ENCODE measurements at places on chromosomes 1 and 21.

DNA sequence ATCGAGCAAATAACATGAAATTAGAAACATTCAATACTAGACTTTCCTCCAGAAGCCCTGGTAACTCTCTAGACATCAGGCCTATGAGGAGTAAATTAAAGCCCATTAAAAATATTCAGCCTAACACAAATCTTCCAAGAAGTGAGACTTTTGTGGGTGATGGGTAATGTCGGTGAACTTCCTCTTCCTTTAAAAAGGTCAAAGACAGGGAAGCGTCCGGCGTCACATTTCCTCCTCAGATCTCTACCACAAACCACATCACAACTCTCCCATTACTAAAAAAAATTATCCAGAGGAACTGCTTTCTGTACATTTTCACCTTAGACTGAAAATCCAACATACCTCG lies 1.4 kb downstream of the EIF4G3 start:
- DNase-seq: peak; percentile 25

- DNase-seq: no peak
These were observed 35.1 kb downstream of the DIRAS3 start for GRCh38 chr1:68015369-68015768.

DNA sequence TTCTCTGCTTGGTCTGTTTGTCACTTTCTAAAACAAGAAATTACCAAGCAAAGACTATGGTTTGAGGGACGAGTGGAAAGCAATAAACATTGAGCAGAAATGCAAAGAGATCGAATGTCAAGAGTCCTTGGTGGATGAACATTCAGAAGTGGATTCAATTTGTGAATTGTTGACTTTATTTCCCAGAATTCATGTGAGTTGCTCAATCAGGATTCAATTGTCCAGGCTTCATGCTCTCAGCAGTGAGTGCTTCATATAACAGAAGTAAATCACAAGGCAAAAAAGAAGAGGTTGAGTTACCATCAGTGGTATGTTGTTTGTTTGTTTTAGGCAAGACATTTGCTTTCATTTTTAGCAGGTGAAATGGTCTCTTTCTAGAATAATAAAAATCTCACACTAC lies 31.9 kb downstream of the NGF start:
- peak; percentile 87 for DNase-seq

DNA sequence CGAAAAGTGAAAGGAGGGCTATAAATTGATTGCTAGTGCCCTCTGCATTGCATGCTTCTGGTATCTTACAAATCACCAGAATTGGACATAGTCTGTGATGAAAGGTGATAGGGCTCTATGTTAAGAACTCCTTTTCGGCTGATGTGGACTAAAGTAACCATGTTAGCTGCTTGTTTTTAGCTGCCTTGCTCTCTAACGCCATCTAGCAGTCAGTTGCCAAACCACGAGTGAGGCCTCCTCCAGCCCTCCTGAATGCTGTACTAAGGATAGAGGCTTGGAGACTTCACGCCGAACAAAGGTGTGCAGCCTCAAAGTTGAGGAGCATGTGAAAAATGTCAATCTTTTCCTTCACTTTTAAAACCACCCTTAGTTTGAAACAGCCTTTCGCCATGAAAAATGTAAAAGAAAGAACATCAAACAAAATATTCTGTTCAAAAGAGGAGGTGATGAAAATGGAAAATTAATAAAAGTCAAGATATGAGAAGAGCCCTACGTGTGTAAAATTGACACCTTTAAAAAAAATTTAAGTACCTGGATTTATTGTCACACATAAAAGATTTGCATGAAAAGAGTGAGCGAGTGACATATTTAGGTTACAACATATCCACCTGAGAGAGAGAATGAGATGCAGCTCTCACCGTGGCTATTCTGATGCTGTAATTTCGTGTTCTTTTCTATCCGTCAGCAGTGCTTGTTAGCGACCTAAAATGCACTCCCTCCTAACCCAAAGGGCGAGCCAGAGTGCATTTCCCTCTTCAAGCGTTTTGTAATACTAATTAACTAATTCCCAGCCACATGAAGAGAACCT lies 8.1 kb downstream of the LRRC53 start:
- DNase-seq: peak; percentile 90

- no peak for DNase-seq
These were observed 20.9 kb downstream of the CSTB start for GRCh38 chr21:43754948-43755781.

- no peak for DNase-seq
These were observed 407.6 kb upstream of the DEPDC1 start for GRCh38 chr1:68904477-68904876.

DNA sequence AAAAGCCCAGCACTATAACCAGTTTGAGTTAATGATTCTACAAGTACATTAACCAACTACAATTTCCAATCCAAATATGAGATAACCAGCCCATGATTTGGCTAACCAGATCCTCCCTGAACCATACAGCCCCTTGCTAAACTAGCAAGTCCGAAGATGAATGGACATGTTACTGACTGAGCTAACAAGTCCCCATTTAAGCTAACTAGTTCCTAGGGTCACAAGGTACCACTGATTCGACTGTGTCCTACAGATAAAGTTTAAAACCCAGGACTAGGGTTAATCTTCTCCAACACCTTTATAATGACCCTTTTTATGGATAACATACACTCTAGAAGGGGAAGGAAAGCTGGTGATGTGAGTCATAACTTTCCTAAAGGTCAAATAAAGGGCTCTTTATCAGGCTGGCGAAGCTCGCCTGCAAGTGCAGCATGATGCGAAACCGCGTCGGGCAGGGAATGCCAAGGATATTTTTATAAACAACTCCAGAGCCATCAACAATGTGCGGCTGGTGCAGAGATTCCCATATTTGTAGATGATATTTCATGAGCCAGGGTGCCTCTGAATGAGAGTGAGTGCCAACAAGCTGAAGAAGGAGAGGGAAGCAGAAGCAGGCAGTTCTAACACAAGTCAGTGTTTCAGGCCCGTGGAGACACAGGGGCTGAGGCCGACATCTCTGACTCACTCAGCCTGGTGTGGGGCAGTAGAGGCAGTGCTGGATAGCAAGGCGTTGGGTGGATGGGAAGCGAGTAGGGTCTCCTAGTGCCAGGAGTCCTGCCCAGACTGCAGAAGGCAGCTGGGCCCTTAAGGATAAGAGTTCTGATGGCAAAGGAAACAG lies 75.6 kb upstream of the ROR1 start:
- no peak for DNase-seq

- DNase-seq: no peak
These were observed 36.4 kb upstream of the TRABD2B start for GRCh38 chr1:48033495-48034045.

GRCh38 chr1:158145173-158145719 lies 35.4 kb upstream of the CD1D start:
- no peak for DNase-seq

- peak; percentile 22 for DNase-seq
These were observed 47.5 kb upstream of the EEIG2 start for GRCh38 chr1:108512239-108513043.

DNA sequence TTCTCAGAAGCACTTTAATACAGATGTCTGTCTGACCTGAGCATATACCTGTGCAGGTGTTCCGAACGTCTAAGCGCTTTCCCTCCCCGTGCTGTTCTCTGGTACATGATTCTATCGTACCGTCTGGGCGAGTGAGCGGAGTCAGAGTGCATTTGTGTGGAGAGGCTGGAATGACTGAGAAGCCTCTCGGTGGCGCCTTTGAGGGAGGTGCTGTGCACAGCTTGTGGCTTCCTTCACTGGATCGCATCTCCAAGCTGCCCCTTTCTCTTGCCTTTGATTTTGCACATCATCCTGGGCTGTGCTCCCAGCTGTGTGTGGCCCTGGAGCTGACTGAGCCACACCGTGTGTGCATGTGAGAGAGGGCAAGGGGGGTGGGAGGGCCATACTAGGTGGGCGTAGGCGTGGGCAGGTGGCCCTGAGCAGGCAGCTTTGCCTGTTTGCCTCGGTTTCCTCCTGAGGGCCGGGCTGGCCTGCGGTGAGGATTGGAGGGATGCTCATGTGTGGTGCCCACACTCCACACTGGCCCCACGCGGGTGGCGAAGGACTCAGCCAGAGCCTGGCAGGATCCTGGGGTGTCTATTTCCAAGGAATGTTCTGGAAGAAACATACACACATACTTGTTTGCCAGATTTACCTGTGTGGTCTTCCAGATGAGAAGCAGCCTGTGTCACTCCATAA lies 105.3 kb downstream of the ADARB1 start:
- no peak for DNase-seq

DNA sequence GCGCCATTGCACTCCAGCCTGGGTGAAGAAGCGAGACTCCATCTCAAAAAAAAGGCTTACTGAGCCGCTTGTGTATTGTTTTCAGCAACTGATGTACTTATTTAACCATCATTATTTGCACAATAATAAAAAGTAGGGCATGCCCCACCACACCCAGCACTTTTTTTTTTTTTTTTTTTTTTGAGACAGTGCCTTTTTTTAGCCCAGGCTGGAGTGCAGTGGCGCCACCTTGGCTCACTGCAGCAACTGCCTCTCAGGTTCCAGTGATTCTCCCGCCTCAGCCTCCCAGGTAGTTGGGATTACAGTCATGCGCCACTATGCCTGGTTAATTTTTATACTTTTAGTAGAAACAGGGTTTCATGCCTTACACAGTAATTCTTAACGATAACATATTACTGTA lies 12.2 kb upstream of the TRNAU1AP start:
- DNase-seq: no peak

- DNase-seq: no peak
These were observed 425.7 kb upstream of the USP24 start for GRCh38 chr1:55640708-55641473.

GRCh38 chr1:212542761-212543187 lies 65.8 kb upstream of the ATF3 start:
- no peak for DNase-seq

- DNase-seq: no peak
These were observed 586.4 kb upstream of the TMPRSS15 start for GRCh38 chr21:18989953-18990495.

All from NCI-H510A treated with DMSO at 0.1 percent for 48 hours (cell line).